ENCODE measurements at places on chromosomes 6 and 20.
A peak's percentile ranks its signal among the peaks of the same experiment; 100 is the strongest.

GRCh38 chr6:17656644-17657043 lies 50.1 kb downstream of the NUP153 start:
- DNase-seq, result no peak

DNA sequence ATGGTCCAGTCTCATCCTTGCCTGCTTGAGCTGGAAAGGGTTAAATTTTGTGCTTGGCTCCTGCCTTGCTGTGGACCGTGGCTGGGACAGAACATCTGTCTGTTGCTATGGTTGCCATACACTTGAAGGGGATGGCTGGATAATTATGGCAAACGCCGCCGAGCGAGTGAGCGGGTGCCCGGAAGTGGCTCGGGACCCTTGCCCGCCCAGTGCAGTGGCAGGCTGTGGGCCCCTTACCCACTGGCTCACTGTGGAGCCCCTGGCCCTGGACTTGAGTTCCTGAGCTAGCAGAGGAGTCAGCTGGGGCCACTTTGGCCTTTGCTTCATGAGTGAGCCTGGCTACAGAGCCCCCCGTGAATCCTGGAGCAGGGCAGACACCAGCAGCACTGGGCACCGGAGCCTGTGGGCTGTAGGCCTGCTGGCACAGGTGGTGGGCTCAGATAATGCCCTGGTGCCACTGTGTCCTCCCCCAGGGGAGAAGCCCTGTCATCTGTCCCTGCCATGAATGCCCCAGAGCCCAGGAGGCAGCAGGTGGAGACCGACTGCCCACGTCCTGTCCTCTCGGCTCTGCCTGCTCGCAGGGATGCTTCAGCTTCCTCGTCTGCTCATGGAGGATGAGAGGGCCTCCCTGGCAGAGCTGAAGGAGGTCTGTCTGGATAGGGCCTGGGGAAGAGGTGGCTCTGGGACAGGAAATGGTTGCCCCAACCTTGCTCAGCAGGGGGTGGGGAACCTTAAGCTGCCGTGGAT lies 25.5 kb upstream of the NOL4L start:
- no peak for DNase-seq

GRCh38 chr6:87152526-87152955 lies 2.8 kb upstream of the ZNF292 start:
- DNase-seq, result peak; percentile 9

- DNase-seq, result no peak
Observed at GRCh38 chr6:128389820-128390534, 130.4 kb downstream of the PTPRK start.

GRCh38 chr6:170383466-170384035 lies 77.0 kb downstream of the FAM120B start:
- DNase-seq, result no peak

DNA sequence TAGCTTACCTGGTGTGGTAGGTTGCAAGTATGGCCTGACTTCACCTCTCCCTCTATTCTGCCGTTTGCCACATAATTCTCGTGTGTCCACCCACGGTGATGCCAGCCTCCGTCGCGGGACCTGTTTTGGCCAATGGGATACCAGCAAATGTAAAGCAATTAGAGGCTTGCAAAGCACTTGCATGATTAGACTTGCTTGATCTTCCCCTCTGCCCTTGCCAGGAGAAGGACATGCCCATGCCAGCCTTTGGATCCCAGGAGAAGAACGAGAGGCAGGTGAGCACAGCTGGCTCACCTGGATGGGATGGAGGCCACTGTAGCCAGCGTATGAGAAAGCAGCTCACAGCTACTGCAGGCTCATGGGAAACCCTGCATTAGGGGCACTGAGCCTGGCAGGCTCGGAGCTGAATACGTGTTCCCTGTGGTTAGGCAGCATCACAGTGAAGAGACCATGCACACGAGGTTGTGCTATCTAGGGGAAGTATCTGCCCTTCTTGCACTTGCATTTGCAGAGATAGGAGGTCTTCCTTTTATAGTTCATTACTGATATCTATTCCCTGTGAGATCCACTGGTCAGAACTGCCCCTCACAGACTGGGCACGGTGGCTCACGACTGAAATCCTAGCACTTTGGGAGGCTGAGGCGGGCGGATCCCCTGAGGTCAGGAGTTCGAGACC lies 62.4 kb downstream of the TMEM242 start:
- DNase-seq, result no peak

DNA sequence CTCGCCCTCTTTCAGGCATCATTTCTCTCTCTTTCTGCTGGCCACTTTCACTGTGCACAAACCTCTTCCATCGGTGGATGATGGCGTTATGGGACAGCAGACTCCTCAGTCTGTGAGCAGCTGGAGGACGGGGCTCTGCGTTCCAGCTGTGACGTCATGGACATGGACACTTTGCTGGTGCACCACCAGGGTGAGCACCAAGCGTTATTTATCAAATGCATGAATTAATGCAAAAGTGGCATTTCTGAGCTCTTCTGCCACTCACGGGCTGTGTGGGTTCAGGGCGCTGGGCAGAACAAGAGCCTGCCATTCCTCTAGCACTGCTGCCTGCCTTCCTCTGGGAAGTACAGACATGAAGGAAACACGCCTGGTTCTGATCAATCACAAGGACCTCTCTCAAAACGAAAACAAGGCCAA lies 82.9 kb upstream of the MPC1 start:
- no peak for DNase-seq

DNA sequence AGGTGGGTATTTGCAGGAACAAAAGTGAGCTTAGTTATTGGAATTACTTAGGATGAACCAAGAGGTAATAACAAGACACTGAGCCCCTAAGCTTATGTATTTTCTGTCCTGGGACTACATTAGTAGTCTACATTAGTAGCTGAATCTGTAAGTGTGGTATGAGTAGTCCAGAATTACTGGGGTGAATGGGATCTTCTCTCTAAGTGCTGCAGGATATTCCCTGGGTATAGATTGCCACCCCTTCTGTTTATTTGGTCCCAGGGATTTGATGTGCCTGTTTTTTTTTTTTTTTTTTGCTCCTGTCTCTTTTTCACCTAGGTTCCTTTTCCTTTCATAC lies 5.9 kb downstream of the CD2AP start:
- DNase-seq, result no peak

- DNase-seq, result no peak
Observed at GRCh38 chr6:3489027-3489757, 32.3 kb upstream of the SLC22A23 start.

DNA sequence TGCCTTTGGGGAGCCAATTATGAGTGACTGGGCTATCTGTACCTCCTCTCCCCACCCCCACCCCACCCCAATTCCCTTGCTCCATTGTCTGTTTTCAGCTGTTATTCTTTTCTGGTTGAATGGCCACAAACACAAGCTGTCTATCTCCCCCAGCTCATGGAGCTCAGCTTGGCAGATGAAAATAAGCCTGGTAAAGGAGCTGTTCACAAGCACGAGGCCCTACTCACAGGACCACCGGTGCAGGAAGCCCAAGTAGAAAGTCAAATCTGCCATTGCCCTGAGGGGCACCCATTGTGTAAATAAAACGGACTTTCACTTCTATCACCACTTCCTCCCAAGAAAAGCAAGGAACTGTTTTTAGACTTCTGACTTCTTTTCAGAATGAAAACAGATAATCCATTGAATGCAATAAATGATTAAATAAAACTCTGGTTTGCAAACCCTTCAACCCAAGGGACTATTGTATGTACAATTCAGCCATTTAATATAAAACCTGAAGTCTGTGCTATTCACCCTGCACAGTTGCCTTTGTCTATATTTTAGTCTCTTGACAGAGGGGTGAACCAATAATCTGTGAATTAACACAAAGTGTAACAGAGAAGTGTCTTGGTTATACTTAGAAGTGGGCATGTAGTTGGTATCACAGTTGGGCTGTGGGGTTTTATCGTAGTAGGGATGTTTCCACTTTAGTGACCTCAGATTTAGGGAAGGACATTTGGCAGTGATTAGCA lies 27.7 kb downstream of the RIPOR2 start:
- no peak for DNase-seq

GRCh38 chr20:37941332-37941731 lies 38.4 kb downstream of the VSTM2L start:
- no peak for DNase-seq

GRCh38 chr20:49478754-49479689 lies 3.4 kb downstream of the KCNB1 start:
- DNase-seq, result no peak

DNA sequence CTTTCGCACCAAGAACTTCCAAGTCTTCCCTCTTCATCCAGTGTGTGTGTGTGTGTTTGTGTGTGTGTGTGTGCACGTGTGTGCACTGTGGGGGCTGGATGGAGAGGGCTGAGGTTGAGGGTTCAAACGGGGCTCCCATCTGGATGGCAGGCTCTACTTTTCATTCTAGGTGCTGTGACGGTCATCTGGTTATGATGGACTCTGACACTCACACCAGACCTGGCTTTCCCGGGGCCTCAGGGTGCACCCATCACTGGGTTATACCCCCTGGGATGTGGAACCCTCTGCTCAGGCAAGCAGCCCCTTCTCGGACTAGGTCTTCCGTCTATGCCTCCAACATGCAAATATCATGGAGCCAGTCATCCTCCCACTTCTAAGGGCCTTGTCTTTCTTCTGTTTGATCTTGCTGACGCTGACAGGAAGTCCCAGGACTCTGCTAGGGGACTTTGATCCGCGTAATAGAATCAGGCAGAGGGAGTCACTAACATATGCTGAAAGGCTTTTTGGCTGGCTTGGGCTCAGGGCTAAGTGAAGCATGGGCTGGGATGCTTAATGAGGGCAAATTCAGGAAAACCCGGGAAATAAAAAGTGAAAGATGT lies 313.6 kb downstream of the CDC5L start:
- DNase-seq, result no peak

GRCh38 chr6:99334526-99335127 lies 14.8 kb downstream of the FAXC start:
- DNase-seq, result no peak

DNA sequence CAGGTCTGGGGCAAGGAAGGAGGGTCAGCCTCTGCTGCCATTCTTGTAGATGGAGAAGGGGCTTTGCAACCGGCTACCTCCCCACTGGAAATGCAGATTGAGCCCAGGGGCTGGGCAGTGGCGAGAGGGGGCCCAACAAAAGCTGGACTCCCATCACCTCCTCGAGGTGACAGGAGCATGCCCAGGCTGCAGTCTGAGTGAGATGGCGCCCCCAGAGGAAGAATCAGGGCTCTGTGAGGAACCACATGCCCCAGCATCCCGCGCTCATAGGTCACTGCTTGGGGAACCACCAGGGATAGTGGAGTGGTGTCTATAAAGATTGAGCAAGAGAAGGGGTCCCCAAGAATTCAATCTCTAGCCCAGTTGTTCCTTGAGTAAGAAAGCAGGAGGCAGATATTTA lies 31.6 kb upstream of the NEDD9 start:
- DNase-seq, result no peak

DNA sequence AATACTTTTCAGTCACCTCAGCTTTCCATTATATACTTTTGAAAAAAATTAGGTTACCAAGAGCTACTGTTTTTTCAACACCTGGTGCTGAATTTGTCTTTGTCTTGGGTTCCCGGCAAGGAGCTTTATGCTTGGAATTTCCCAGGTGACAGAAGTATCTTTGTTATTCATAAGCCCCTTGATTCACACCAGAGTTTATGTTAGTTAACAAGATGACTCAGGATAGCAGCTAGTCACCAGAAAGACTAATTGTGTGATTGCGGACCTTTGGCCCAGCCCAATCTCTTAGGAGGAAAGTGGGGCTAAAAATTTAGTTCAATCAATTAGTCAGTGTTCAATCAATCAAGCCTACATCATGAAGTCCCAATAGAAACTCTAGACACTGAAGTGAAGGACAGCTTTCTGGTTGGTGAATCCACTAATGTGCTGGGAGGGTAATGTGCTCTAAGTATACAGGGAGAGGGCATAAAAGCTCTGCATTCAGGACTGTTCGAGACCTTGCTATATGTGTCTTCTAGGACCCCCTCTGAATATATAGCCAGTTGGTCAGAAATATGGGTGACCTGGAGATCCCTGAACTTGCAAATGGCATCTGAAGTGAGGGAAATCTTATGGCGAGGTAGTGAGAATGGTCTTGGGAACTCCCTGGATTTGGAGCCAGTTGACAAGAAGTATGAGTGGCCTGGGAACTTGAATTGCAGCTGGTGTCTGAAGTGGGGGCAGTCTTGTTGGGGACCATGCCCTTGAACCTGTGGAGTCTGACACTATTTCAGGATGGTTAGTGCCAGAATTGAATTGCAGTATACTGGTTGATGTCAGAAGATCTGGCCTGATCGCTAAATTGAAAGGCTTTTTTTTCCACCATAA lies 16.2 kb downstream of the TMEM30A start:
- no peak for DNase-seq

GRCh38 chr20:47857187-47857568 lies 71.9 kb upstream of the SULF2 start:
- no peak for DNase-seq

- DNase-seq, result no peak
Observed at GRCh38 chr6:93418033-93418407, 1.3 kb downstream of the EPHA7 start.

- DNase-seq, result peak; percentile 84
Observed at GRCh38 chr20:4813863-4814695, 92.4 kb downstream of the PRND start.

DNA sequence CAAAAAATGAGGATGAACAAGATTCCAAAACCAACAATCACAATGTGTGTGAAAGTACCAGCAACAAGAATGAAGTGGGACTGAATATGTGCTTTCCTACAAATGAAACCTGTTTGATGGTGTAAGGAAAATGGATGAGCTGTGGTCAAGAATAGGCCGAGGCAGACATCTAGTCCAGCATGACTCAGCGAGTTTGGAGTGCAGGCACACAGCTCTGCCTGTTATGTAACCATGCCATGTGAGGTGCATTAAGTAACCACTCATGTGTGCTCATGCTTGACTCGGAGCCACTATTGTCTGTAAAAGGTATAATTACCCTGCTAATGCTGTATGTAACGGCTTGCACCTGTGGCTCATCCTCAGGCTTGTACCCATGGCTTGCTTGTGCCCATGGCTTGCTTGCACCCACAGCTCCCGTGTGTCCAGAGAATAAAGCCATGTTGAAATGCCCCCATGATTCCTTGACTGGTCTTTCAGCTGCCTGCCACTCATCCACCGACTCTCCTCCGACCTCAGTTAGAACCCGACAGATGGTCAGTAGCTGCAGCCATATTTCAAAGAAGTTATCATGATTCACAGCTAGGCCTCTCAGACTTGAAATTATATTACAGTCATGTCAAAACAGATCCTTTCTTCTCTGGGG lies 98.7 kb downstream of the BACH2 start:
- no peak for DNase-seq

GRCh38 chr6:151286214-151286613 lies 46.4 kb downstream of the AKAP12 start:
- no peak for DNase-seq

- no peak for DNase-seq
Observed at GRCh38 chr20:3705970-3706739, 6.2 kb downstream of the SIGLEC1 start.

DNA sequence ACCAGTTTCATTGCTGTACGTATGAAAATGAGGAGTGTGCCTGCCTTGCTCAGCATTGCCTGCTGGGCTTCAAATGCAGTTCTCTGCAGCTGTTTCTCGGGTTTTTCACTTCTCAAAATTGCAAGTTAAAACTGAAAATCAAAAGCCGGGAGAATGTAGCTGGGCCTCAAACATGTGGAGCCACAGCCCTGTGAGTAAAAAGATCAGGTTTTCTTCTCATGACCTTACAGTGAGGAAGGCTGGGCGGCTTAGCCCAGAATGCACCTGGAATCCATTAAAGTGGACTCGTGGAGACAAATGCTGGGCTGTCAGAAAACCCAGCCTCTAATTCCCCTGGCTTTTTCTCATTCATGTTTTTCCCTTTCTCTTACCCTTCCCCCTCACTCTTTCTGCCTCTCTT lies 34.4 kb downstream of the DSE start:
- no peak for DNase-seq

Measured in CD4-positive, alpha-beta T cell treated with Interleukin-6 at 100 ng/mL for 8 hours (primary cell).